ENCODE measurements at places on chromosomes 7 and 10.

DNA sequence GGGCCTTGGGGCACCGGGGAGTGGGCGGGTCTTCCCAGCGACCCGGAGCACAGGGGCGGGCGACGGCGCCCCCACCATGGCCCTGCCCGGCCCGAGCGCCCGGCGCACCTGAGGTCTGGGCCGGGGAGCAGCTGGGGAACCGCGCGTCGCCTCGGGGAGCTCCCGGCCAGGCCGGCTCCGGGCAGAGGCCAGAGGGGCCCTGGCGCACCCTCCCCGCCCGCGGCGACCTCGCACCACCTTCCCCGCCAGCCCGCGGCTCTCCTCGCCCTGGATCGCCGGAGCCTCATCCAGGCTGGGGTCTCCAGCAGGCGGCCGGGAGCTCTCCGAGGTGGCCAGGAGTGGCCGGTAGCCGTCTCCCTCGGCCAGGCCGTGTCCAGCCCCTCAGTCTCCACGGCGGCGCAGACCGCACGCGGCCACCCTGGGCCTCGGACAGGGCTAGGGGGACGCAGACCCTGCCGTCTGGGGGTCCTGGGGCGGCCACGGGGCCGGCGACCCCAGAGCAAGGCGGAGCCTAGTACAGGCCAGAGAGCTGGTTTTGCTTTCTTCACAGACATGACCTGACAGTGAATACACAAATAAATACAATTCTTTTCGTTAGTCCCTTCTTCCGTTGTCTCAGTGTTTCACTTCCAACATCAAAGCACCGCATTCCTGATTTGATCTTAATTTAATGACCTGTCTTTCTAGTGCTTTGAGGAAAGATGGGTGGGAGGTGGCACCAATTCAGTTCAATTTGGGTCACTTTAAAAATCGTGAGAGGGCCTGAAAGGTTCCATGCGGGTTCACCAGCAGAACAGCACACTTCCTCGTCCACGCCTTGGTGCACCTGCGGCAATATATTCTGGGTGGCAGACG is 356.9 kb downstream of the DNAJB6 start:
- no peaks in the 10 kb centered on the region for H3K4me1 ChIP-seq
- H3K27ac ChIP-seq, result no peak overlapping the region
- no peaks in the 10 kb centered on the region for H3K36me3 ChIP-seq
- H3K4me3 ChIP-seq, result no peak overlapping the region
- DNase-seq, result peak; percentile 50

DNA sequence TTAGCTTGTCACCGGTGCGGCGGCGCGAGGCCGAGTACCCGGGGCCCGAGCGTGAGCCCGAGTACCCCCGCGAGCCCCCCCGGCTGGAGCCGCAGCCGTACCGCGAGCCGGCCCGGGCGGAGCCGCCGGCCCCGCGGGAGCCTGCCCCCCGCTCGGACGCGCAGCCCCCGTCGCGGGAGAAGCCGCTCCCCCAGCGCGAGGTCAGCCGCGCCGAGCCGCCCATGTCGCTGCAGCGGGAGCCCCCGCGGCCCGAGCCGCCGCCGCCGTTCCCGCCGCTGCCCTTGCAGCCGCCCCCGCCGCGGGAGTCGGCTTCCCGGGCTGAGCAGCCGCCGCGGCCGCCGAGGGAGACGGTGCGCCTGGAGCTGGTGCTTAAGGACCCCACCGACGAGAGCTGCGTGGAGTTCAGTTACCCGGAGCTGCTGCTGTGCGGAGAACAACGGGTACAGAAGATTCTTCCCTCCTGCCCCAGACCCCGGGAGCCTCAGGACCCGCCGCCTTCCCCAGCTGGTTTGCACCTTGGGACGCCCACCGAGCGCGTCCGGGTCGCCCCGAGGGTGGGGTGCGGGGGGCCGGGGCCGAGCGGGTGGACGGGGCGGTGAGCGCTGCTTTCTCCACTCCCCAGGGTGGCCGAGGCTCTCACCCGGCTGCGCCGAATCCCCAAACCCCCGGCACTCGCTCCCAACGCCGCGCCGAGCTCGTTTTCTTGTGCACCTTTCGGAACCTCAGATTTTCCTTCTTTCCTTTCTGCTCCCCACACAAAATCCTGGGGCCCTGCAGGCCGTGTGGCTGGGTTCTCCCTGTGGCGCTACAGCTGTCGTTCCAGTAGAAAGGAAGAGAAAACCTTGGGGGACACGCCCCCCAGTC is 708 bp downstream of the UBN2 start:
- H3K4me3 ChIP-seq, result peak overlapping the region; percentile 96
- peaks cover 3% of the 10 kb centered on the region for H3K4me1 ChIP-seq
- H3K27ac ChIP-seq, result peak overlapping the region; percentile 96
- no peak for DNase-seq
- no peaks in the 10 kb centered on the region for H3K27me3 ChIP-seq

GRCh38 chr10:78777466-78777865 is 291.3 kb upstream of the ZMIZ1 start:
- no peaks in the 10 kb centered on the region for H3K27me3 ChIP-seq
- DNase-seq, result peak; percentile 67
- no peak overlapping the region for H3K4me3 ChIP-seq

GRCh38 chr7:90626013-90626412 is 29.9 kb downstream of the CDK14 start:
- H3K4me1 ChIP-seq, result peaks cover 11% of the 10 kb centered on the region
- no peak overlapping the region for H3K27ac ChIP-seq
- H3K4me3 ChIP-seq, result no peak overlapping the region
- no peak for DNase-seq

GRCh38 chr10:85212526-85212925 is 884.1 kb downstream of the CCSER2 start:
- no peak for DNase-seq

DNA sequence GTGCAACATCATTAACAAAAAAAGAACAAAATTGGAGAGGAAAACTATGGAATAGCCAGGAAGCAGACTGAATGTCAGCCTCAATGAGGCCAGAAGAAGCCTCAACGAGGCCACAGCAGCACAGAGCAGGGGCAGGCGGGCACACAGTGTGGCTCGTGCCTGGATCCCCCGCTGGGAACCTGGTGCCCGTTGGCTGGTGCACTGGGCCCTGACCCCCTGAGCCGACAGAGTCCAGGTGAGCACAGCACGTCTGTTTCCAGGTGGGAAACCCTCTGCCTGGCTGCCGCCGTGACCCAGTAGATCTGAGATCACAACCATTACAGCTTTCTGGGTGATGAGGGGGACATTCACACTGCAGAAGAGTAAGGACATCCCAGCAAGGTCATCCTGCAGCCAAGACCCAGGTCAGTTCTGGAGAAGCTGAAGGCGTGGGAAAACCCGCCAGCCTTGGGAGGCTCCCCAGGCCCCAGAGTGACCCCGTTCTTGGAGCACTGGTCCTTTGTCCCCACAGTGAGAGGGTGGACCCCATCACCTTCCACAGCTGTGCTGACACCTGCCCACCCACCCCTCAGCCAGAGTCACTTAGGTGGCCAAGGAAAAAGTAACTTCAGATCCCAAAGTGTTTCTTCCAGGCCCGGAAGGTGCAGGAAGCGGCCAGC is 222.1 kb downstream of the ADARB2 start:
- DNase-seq, result no peak
- H3K4me3 ChIP-seq, result no peak overlapping the region
- H3K36me3 ChIP-seq, result no peaks in the 10 kb centered on the region
- no peak overlapping the region for H3K27ac ChIP-seq

- no peaks in the 10 kb centered on the region for H3K27me3 ChIP-seq
- H3K4me3 ChIP-seq, result no peak overlapping the region
- no peak overlapping the region for H3K27ac ChIP-seq
- no peak for DNase-seq
- no peaks in the 10 kb centered on the region for H3K4me1 ChIP-seq
These were observed 88.2 kb upstream of the IMMP2L start for GRCh38 chr7:111650456-111650999.

- peak overlapping the region; percentile 32 for H3K27ac ChIP-seq
- peaks cover 11% of the 10 kb centered on the region for H3K4me1 ChIP-seq
- peaks cover 19% of the 10 kb centered on the region for H3K36me3 ChIP-seq
- peak overlapping the region; percentile 71 for H3K4me3 ChIP-seq
These were observed 659 bp downstream of the FIGNL1 start for GRCh38 chr7:50449501-50449880.

DNA sequence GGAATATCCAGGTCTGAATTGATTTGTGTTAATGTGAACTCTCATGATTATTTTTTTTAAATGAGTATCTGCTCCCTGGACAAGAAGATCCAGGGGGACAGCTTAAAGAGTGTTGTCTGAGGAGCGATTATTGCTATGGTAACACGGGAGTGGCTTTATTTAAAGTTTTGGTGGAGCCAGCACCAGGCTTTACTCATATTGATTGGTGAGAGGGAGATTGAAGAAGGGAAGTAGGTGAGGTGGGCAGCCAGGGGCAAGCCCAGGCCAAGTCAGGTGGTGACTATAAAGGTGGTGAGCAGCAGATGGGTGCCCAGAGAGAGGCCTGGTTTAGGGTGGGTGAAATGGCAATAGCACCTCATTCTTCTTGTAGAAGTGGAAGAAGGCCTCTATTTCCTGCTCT is 10.2 kb upstream of the AGR2 start:
- H3K4me1 ChIP-seq, result peaks cover 2% of the 10 kb centered on the region
- DNase-seq, result no peak
- H3K36me3 ChIP-seq, result no peaks in the 10 kb centered on the region
- no peak overlapping the region for H3K27ac ChIP-seq
- H3K4me3 ChIP-seq, result no peak overlapping the region

DNA sequence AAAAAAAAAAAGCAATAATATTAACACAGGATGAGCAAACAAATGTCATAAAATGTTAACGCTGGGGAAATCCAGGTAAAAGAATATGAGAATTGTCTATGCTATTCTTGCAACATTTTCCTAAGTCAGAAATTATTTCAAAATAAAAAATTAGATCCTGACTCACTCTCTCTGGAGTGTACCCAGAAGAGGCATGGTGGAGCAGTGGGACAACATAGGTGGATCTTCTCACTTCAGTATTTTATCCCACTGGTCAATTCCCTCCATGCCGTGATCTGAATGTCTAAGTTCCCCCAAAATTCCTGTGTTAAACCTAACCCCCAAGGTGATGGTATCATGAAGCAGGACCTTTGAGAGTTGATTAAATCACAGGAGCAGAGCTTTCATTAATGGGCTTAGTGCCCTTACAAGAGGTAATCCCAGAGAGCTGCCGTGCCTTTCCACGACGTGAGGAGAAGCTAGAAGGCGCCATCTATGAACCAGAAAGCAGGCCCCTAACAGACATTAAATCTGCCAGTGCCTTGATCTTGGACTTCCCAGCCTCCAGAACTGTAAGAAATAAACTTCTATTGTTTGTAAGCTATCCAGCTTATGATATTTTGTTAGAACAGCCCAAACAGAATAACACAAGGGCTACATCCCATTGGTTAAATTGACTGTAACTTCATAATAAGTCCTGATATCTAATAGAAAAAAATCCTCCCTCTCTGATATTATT is 35.2 kb downstream of the USP6NL start:
- no peak overlapping the region for H3K4me3 ChIP-seq
- no peaks in the 10 kb centered on the region for H3K27me3 ChIP-seq
- no peaks in the 10 kb centered on the region for H3K36me3 ChIP-seq
- no peaks in the 10 kb centered on the region for H3K4me1 ChIP-seq

DNA sequence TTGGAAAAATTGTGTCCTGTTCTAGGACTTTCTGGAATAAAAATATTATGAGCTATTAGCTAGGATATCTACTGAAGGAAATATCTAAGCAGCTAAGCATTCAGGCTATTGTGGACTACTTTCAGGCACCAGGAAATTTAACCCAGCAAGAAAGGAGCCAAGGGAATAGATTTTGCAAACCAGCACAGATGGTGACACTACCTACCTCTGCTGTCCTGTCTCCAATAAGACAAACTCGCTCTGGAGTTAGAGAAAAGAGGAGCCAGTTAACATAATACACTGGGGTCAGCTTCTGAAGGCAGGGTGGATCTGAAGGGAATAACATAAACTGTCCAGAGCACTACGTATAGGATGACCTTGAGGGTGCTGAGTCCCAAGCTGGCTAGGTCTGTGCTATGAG is 223.7 kb upstream of the PRSS58 start:
- no peaks in the 10 kb centered on the region for H3K27me3 ChIP-seq
- H3K4me1 ChIP-seq, result no peaks in the 10 kb centered on the region
- H3K36me3 ChIP-seq, result no peaks in the 10 kb centered on the region
- H3K4me3 ChIP-seq, result no peak overlapping the region
- no peak for DNase-seq

DNA sequence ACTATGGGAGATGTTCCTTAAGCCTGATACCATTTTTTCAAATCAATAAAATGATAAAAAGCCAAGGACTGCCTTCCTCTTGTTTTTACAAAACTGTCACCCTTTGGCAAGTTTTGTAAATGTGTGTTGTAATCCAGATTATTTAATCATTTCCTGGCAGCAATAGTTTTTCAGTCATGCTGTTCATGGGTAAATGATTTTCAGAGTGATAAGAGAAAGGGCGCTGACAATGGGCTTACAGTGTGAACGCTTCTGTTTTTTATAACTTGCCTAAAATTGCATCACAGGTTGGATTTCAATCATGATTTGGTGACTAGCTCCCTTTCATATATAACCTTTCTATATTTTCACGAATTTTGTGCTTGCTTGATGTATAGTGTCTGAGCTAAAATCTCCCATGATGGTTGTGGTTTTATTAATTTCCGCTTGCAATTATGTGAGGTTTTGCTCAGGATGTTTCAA is 19.0 kb upstream of the DMBT1 start:
- DNase-seq, result no peak
- H3K4me1 ChIP-seq, result no peaks in the 10 kb centered on the region
- no peak overlapping the region for H3K27ac ChIP-seq
- H3K4me3 ChIP-seq, result no peak overlapping the region
- no peaks in the 10 kb centered on the region for H3K36me3 ChIP-seq

- no peaks in the 10 kb centered on the region for H3K36me3 ChIP-seq
- H3K27ac ChIP-seq, result no peak overlapping the region
- peaks cover 19% of the 10 kb centered on the region for H3K27me3 ChIP-seq
- H3K4me3 ChIP-seq, result no peak overlapping the region
- DNase-seq, result no peak
These were observed 4.8 kb downstream of the INA start for GRCh38 chr10:103281753-103282152.

DNA sequence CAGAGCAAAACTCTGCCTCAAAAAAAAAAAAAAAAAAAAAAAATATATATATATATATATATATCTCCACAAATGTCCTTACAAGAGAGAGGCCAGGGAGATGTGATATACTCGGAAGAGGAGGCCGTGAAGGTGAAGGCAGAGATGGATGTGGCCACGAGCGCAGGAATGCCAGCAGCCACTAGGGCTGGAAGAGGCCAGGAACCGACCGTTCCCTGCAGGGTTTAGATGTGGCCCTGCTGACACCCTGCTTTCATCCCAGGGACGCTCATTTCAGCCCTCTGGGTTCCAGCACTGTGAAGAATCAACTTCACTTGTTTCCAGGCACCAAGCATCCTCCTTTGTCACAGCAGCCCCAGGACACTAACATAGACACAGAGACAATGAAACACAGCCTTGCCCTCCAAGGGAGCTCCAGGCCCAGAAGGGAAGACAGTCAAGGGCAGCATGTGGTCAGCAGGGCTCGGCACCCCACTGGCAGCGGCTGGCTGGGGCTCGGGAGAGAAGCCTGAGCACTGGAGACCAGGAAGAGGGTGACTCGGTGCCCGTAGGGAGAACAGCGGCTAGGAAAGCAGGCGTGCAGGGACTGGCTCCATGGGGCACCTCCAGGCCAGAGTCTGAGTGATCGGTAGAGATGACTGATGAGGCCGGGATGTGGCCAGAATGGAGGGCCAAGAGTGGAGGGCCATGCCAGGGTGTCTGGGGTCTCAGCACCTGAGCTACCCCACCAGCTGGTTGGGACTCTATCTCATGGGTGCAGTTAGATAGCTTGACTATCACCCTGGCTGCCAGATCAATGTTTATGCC is 7.6 kb downstream of the WDR86 start:
- no peaks in the 10 kb centered on the region for H3K27me3 ChIP-seq
- H3K4me3 ChIP-seq, result no peak overlapping the region
- no peak overlapping the region for H3K27ac ChIP-seq
- DNase-seq, result no peak
- peaks cover 15% of the 10 kb centered on the region for H3K4me1 ChIP-seq

GRCh38 chr7:143487061-143487460 is 9.4 kb downstream of the TAS2R41 start:
- H3K4me3 ChIP-seq, result no peak overlapping the region
- no peak overlapping the region for H3K27ac ChIP-seq
- DNase-seq, result no peak
- no peaks in the 10 kb centered on the region for H3K36me3 ChIP-seq
- no peaks in the 10 kb centered on the region for H3K4me1 ChIP-seq

Data from ascending aorta (tissue), 2 donors.